SIG-M5 (cell line): ENCODE measurements at places on chromosomes 7 and 10.

DNA sequence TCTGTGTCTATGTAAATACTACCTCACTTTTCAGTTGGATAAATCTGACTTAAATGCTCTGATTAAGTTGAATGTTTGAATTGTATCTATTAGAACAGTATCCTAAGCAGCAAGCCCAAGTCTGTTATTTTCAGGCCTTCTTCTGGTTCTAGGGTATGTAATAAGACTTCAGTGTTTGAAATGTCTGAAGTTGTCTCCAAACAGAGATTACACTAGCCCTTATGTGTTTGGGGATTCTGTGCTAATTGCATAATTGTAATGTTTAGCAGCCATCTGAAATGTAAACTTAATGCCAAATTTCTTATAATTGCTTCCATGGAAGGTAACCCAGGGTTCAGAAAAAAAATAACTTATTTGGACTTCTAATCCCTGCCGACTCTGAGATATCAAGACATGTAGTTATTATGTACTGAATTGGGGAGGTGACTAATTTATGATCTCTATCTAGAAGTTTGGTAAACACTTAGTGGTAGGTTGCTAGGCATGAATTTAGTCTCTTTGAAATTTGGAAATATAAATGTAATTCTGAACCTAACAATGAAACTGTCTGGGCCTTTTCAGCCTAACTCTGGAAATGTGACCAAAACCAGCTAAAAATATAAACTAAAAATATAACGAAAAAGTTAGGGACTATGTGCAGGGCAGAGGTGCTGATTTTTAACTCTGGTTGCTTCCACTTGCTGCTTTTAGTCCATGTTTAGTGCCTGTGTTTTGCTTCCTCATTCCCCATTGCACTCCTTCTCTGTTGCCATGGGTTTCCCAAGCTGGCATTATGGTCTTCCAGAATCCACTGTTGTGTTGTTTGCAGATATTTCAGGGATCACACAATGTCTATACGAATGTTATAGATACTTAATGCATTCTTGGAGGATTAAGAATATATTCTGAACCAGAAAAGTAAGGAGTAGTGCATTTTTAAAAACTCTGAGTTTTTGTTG lies 54.8 kb downstream of the MCU start:
- no peak for DNase-seq

GRCh38 chr10:44567471-44567870 lies 182.6 kb upstream of the CXCL12 start:
- no peak for DNase-seq

DNA sequence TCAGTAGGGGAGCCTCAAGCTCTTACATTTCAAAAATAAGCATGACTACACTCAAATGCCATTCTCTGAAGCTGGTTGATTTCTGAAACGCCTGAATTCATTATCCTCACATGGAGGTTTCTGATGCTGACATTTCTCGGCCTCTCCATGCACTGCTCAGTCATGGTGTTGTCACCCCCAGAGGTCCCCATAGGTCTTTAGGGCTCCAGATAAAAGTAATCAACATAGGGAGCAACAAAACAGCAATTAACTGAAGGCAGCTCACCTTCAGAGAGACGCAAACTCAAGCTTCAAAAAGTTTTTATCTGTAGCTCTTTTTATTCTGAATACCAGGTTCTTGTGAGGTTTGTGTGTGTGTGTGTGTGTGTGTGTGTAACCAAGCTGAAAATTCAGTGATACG lies 223.2 kb upstream of the LRRN3 start:
- no peak for DNase-seq

GRCh38 chr10:121459622-121460453 lies 138.4 kb downstream of the FGFR2 start:
- DNase-seq = no peak

DNA sequence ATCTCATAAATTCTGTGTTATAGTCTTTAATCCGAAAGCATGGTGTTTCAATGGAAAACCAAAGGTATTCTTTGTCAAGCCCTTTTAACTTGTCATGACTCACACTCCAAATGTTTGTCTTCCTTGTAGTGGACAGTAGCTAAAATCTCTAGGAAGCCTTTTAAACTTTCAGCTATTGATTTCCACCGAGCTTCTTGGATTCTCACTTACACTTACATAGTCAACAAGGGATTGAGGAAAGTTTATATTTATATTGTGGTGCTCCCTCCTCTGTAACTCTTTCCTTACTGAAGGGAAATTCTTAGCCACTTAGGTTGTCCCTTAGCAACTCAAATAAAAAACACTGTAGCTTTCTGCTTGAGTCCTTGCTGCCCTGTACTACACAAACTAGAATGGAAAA lies 31.2 kb upstream of the GPR37 start:
- no peak for DNase-seq

- no peak for DNase-seq
These were observed 184.3 kb upstream of the ITGB1 start for GRCh38 chr10:33142295-33142694.

DNA sequence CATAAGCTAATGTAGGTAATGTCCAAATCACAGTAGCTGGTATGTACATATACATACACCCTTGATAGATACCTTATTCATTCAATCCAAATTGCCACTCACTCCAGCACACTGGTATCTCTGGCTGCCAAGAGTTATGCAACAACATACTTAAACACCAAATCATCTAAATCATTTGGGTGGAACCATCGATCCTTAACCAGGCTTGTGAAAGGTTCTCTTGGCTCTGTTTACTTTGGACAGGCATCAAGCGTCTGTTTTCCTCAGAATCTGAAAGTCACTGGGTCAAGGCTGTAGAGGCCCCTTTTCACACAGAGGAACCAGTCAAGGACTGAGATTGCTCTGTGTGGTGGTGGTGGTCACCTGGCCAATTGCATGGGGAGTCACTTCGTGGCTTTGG lies 24.6 kb downstream of the JAZF1 start:
- no peak for DNase-seq

GRCh38 chr10:44950326-44951225 lies 9.0 kb upstream of the RASSF4 start:
- DNase-seq = no peak

GRCh38 chr10:3259499-3259898 lies 86.9 kb upstream of the PITRM1 start:
- no peak for DNase-seq

- DNase-seq = no peak
These were observed 80.5 kb upstream of the KMT2E start for GRCh38 chr7:104933521-104933988.

- no peak for DNase-seq
These were observed 2.0 kb downstream of the KAZALD1 start for GRCh38 chr10:101063548-101064414.

GRCh38 chr10:71234004-71234894 lies 21.9 kb downstream of the UNC5B start:
- DNase-seq = no peak

- DNase-seq = no peak
These were observed 100.1 kb downstream of the RAB11FIP2 start for GRCh38 chr10:117946525-117947070.

- DNase-seq = no peak
These were observed 29.0 kb downstream of the CUL1 start for GRCh38 chr7:148727501-148728278.

GRCh38 chr7:116497708-116498107 lies 1.8 kb upstream of the CAV2 start:
- no peak for DNase-seq

- no peak for DNase-seq
These were observed 40.2 kb upstream of the ZMIZ1 start for GRCh38 chr10:79028451-79029010.

DNA sequence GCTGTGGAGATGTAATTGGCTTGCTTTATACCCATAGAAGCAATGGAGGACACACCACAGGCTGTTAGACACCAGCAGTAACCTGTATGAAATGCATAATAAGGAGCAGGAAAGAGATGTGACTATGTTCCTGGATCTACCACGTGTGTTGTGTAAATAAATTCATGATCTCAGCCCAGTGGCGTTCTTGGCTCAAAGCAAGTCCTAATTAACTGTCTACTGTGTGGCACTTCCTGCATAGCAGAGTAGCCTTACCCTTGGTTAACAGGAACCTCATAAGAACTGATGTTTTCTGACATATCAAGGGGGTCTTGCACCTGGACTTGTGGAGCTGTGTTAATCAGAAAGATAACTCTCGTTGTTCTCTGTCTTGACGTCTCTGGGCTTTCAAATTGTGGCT lies 25.7 kb upstream of the FAM180A start:
- no peak for DNase-seq

- no peak for DNase-seq
These were observed 44.3 kb downstream of the PRR15 start for GRCh38 chr7:29607889-29608288.

GRCh38 chr7:50185208-50185607 lies 92.2 kb upstream of the ZPBP start:
- no peak for DNase-seq

- no peak for DNase-seq
These were observed 10.5 kb upstream of the ENTPD1 start for GRCh38 chr10:95745501-95745900.

GRCh38 chr10:89888321-89889070 lies 187.1 kb downstream of the KIF20B start:
- DNase-seq = peak; percentile 42

GRCh38 chr10:12504628-12505027 lies 155.3 kb downstream of the CAMK1D start:
- DNase-seq = no peak

- DNase-seq = no peak
These were observed 38.7 kb downstream of the CALML3 start for GRCh38 chr10:5563321-5563961.

DNA sequence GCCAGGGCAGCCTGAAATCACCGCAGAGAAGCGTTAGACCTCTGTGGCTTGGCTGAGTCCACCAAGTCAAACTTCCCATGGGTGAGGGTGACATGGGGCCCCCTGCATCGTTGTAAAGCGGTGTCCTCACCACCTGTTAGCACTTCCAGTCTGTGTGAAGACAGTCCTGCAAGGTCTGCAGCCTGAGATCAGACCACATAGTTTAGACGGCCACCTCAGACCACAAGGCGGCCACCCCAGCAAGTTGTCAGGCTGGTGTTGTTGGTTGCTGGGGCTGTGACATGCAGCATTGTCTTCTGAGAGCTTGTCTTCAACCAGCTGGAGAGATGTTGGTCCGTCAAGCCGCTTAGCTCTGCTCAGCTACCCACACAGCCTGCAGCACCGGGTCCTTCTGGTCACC lies 44.1 kb upstream of the TARP start:
- DNase-seq = no peak

- DNase-seq = no peak
These were observed 990 bp downstream of the ZNF467 start for GRCh38 chr7:149772241-149772955.

GRCh38 chr7:66558201-66558641 lies 70.5 kb upstream of the KCTD7 start:
- DNase-seq = no peak

GRCh38 chr7:156437021-156437614 lies 203.5 kb upstream of the RNF32 start:
- no peak for DNase-seq

- no peak for DNase-seq
These were observed 52.1 kb downstream of the WIPF3 start for GRCh38 chr7:29858191-29858951.

GRCh38 chr7:12317675-12318074 lies 86.0 kb downstream of the VWDE start:
- no peak for DNase-seq

DNA sequence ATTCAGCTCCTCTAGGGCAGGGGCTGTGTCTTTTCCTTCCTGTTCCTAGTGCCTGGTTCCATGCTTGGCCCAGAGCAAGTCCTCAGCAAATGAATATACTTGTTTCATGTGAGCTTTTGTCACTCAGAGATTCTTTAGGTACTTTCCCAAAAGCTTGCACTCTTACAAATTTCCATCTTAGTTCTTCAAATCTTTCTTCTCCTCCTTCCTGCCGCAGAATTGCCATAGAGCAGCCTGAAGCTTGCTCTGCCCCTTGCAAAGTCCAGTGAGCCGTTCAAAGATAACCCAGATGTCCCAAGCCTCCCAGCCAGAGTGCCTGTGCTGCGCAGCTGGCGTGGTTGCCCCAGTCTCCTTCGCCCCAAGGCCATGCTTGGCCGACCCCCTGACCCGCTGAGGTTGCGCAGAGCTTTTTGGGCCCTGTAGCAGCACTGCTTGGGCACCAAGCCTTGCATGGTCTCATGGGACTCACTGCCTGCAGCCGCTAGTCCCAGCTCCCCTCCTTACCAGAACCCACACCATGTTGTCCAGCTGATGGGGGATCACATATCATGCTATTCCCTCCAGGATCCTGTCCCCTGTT lies 20.7 kb downstream of the CHST3 start:
- DNase-seq = no peak

DNA sequence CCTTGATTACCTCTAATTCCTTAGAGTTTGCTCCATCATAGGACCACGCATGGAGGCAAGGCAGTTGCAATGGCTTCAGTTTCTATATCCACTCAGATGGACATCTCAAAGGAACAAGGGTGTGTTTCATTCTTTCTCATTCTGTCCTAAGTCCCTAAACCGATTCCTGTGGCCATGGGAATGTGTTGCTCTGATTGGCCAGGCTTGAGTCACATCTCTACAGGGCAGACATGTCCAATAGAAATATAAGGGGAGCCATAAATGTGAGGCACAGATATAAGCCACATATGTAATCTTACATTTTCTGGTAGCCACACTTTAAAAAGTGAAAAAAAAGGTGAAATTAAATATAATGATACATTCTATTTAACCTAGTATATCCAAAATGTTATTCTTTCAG lies 16.9 kb upstream of the DLD start:
- no peak for DNase-seq

DNA sequence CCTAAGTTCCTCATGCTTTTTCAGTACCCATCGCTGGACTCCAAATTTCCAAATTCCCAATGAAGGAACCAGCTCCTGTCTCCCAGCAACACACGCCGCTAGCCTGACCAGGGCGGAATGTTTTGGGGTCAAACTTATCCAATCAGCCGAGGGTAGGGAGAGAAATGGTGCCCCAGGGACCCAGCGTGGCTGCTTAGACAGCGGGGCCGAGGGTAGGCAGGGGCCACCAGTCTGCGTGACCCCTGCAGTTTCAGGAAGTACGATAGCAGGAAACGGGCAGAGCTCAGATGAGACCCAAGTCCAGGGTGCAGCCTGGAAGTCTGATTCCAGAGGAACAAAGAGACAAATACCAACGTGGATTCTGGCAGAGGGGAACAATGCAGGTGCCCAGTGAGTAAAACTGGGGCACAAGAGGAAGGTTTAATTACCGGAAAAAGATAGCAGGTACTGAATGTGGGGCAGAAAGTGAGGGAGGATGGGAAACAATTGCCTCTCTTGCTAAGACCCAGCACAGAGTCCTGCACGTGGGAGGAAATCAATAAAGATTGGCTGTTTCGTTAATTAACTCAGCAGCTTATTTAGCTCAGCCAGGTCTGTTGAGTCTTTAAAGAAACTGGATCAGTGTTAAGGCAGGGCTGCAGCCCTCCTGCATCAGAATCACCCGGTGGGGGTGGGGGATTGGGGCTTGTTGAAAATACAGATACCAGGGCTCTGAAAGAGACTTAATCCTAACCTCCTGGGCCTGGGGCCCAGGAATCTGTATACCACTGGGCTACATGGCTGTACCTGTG lies 50.4 kb upstream of the NFE2L3 start:
- no peak for DNase-seq

GRCh38 chr10:12063483-12063818 lies 5.3 kb upstream of the DHTKD1 start:
- no peak for DNase-seq

- DNase-seq = no peak
These were observed 56.9 kb downstream of the ADK start for GRCh38 chr10:74207691-74208480.
